H7 (cell line): ENCODE measurements at places on chromosomes 4 and X.
A peak's percentile ranks its signal among the peaks of the same experiment; 100 is the strongest.

DNA sequence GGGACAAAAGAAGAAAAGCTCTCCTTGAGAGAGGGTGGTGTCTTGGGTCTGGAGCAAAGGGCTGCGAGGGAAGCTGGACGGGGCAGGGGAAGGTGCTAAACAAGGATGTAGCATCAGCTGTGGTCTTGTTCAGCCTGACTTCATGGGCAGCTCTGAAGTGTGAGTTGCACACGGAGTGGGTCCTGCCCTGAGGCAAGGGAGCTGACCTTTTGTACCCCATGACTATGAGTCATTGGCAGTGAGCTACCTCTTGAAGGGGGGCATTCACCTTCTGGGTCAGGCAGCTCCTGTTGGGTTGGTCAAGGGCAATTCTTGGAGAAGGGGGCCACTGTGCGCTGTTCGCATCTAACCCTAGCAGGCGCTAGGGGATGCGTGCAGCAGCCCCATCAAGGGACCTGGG, 151.8 kb downstream of the SMIM20 start:
- no peak for DNase-seq

DNA sequence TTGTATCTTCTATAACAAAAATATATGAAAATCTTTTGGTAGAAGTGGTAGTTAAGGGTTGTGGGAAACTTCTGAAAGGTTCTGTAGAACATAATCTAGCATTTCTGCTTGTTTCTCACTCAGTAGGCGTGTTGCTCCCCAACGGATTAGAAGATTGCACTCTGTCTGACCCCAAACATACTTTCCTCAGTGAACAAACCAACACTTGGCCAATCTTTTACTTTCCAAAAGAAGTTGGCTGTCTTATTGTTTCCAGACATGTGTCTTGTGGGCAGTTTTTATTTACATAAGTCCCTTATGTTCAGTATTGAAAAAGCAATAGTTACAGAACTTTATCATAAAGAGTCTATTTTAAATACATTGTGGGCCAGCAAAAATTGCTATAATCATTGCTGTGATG, 312.8 kb upstream of the EPHA5 start:
- DNase-seq: no peak

GRCh38 chr4:25986807-25987206, 72.8 kb downstream of the SMIM20 start:
- DNase-seq: no peak

DNA sequence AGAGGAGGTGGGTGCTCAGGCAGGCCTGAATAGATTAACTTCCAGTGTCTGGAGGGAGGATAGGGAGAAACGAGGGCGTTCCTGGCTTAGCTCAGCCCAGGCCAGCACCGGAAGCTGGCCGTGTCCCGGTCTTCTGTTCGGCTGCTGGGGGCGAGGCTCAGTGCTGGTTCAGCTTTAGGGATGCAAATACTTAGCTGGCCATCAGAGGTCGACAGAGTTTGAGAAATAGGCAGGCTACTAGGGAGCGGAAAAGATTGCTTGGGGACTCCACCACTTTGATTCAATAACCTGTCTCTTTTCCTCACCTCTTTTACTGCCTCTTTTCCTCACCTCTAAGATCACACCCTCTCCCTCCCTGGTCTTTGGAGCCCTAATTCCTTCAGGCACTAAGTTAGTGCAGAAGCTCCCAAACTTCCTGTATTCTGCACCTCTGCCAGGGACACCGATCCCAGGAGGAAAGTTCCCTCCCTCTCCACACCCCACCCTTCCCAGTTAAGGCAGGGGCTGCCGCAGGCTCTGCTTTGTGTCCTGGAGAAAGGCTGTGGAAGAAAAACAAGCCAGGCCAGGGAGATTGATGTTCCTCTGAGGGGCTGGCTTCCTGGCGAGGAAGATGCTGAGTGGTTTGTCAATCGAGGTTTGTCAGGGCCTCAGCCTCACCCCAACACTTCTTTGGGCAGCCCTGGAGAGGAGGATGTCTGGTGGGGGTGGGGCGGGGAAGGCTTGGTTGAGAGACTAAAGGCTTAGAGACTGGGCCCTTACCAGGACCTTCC, 6.0 kb upstream of the EFNB1 start:
- DNase-seq: peak; percentile 62

- no peak for DNase-seq
Observed at GRCh38 chrX:74525116-74525515, 89.3 kb downstream of the RLIM start.

GRCh38 chr4:53782458-53782845, 191.2 kb upstream of the LNX1 start:
- no peak for DNase-seq

- DNase-seq: no peak
Observed at GRCh38 chr4:10036807-10037342, 15.6 kb upstream of the SLC2A9 start.

- DNase-seq: no peak
Observed at GRCh38 chr4:24683116-24683515, 98.8 kb upstream of the DHX15 start.

DNA sequence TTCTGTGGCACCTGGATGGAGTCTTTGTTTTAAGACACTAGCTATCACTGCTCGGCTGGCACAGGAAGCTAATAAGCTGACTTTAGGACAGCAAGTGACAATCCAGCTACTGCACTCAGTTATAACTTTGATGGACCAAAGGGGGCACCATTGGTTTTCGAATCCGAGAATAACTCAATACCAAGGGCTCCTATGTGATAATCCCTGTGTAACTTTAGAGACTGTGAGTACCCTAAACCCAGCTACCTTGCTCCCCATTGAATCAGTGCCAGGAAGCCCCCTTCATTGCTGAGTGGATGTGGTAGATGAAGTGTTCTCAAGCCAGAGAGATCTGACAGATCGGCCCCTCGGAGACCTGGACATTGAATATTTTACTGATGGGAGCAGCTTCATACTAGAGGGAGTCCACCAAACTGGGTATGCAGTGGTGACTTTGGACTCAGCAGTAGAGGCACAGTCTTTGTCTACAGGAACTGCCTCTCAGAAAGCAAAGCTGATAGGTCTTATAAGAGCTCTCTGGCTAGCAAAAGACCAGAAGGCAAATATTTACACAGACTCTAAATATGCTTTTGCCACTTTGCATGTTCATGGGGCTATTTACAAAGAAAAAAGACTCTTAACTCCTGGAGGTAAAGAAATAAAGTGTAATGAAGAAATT, 35.5 kb upstream of the UGT2B7 start:
- no peak for DNase-seq

DNA sequence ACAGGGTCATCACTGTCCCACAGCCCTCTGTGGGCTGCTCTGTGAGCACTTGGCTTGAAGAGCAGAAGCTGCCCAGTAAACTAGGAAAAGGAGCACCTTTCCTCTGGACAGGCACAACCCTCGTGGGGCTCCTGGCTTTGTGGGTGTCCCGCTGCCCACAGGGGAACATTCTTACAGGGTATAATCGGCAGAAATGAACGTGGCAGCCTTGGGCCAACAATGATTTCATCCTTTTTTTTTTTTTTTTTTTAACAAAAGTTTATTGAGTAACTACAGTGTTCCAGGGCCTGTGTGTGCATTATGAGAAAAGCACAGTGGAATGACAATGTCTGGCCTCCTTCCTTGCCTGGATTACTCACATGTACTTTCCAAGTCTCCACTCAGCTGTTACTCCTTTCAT, 197.2 kb downstream of the PDGFC start:
- DNase-seq: no peak

- DNase-seq: no peak
Observed at GRCh38 chrX:8310409-8310808, 139.3 kb upstream of the VCX2 start.

DNA sequence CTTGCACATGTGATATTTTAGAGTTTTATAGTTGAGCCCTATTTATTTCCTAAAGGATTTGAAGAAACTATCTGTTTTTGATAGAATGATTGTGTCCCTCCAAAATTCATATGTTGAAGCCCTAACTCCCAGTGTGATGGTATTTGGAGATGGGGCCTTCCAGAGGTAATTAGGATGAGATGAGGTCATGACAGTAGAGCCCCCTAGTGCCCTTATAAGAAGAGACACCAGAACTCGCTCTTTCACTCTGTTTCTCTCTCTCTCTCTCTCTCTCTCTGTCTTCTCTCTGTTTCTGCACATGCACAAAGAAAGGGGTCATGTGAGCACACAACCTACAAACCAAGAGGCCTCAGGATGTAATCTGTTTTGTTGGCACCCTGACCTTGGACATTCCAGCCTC, 921.9 kb upstream of the DIAPH2 start:
- no peak for DNase-seq

GRCh38 chr4:104740161-104740560, 245.5 kb upstream of the CXXC4 start:
- no peak for DNase-seq

DNA sequence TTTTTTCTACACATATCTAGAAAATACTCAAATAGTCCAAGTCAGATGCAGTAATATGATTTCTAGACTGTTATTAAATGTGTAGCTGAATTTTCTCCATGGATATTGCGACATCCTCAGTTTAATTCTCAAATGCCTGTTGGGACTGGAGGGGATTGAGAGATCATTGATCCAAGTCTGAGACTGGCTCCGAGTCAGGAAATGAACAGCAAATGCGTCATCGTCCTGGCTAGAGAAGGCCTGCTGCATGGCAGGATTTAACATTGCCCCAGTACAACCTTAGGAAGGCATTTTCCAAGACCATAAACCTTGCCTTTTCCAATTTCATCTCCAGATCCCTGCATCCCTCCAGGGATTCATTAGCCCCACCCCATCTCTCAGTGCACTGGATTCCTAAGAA, 56.6 kb upstream of the SLC6A14 start:
- no peak for DNase-seq

GRCh38 chrX:125340490-125340889, 20.8 kb downstream of the TEX13C start:
- DNase-seq: no peak

DNA sequence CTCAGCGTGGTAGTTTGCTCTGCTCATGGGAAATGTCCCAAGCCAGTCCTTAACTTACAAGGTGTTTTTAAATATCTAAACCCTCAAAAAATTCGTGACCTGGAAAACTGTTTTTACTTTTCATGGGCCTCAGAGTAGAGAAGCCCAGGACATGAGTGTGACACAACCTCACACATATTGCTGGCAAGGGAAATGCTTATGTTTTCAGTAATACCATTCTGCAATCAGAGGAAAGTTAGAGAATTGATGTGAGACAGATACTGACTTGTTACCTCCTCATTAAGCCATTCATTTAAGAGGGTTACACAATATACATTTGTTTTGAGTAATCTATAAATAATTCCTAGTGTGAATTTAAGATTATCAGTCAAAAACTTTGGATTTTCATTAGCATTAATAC, 209.5 kb downstream of the ARHGAP10 start:
- DNase-seq: no peak

- DNase-seq: no peak
Observed at GRCh38 chrX:103510031-103510430, 9.3 kb downstream of the RAB40A start.

GRCh38 chr4:114088481-114088880, 109.0 kb upstream of the ARSJ start:
- DNase-seq: no peak
